ENCODE measurements at places on chromosomes 11 and 22. TPM values are rescaled to one million over a fixed set of nuclear protein-coding genes. Genes with fewer than 3 reads are reported as not detected.

Gene INTS4
- total RNA-seq, result 37.8 TPM

Gene PHF5A
- 55.9 TPM for total RNA-seq

Gene FGF3
- total RNA-seq, result not detected

- no peak for DNase-seq
Observed at GRCh38 chr11:115990004-115990447, 485.8 kb upstream of the CADM1 start.

- no peak for DNase-seq
Observed at GRCh38 chr11:14179116-14179820, 179.7 kb downstream of the RRAS2 start.
